ENCODE measurements at places on chromosomes 5 and 9. TPM values are rescaled to one million over a fixed set of nuclear protein-coding genes. Genes with fewer than 3 reads are reported as not detected.

DNA sequence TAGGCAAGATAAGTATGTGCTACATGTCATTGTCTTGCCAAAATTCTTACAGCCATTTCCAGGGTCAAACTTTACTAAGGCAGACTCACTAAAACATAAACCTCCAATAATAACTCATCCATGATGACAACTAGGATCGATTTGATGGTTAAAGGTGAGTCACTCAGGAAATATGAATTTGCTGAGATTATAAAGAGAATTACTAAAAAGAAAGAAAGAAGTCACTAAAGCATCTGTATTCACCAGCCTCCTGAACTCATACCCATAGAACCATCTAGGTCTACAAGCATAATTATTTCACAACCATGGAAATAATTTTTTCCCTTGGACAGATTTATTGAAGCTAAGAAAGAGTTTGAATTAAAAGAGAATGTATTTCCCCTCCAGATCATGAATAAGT lies 258.6 kb downstream of the TLE1 start:
- DNase-seq, result no peak

GRCh38 chr9:127905004-127905728 lies 5.8 kb upstream of the ST6GALNAC6 start:
- no peak for DNase-seq

DNA sequence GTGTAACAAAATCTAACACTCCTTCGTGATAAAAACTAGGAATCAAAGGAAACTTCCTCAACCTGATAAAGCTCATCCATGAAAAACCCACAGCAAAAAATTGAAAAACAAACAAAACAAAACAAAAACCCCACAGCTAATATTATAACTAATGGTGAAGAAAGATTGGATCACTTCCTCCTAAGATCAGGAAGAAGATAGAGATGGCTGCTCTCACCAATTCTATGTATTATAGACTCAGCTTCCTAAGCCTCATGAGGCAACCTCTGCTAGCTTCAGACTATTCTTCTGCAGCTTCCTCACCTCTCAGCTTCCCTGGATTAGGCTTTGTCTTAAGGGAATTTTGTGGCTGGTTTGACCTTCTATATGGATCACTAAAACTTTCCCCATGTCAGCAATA lies 40.1 kb downstream of the PHAX start:
- DNase-seq, result no peak

DNA sequence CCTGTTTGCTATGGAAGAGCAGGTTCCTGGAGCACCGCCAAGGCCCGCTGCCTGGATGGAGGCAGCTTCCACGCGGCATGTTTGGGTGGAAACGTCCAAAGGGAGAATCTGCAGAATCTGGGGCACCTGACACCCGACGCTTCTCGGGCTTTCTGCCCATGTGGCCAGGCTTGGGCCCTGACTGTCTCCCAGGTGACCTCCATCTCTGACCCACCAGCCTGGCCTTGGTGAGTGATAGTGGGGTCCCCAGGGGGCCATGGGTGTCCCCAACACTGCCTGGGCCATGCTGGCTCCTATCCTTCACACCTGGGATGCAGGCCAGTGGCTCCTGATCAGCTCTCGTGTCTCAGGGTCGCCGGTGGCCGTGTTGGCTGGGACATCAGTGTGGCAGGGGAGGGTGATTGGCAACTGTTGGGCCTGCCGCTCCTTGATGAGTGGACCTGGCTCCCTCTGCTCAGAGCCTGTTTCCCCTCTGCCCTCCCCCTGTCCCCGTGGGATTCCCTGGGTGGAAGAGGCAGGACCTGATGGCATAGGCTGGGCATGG lies 34.0 kb downstream of the GLT6D1 start:
- no peak for DNase-seq

- no peak for DNase-seq
These were observed 33.5 kb downstream of the PRKACG start for GRCh38 chr9:68980341-68980914.

- DNase-seq, result no peak
These were observed 173.1 kb upstream of the PAPPA start for GRCh38 chr9:115980502-115980901.

GRCh38 chr9:85522459-85523092 lies 219.2 kb downstream of the AGTPBP1 start:
- DNase-seq, result peak; percentile 72

- no peak for DNase-seq
These were observed 186.9 kb upstream of the TRIM32 start for GRCh38 chr9:116499986-116500871.

GRCh38 chr5:135859641-135860040 lies 25.2 kb downstream of the SLC25A48 start:
- no peak for DNase-seq

DNA sequence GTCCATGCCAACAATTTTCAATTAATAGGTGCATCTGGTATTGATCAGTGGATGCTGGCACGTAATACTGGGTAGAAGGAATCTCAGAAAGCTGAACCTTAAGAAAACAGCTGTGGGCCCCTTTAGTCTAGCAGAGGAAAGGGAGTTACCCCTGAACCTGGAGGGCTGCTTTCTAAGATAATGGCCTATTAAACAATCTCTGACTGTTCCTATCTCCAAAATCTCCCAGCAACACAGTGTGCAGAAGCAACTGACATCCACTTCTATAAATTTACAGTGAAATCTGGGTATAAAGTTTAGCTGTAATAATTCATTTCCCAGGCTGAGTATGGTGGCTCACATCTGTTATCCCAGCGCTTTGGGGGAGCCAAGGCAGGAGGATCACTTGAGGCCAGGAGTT lies 198.8 kb downstream of the MAPKAP1 start:
- no peak for DNase-seq

DNA sequence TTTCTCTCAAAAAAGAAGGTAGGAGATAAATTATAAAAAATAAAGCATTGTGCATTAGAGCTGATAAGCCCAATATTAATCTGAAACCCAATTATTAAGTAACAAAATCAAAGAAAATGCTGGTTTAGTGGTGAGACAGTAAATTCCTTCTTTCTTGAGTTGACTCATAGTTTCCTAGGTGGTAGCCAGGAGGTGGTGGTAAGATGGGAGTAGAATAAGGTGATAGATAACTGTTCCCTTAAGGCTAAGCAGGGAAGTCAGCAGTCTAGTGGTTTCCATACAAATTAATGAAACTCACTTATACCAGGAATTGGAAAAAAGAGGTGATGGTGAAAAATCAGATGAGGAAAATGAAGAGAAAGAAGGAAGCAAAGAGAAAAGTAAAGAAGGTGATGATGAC lies 23.2 kb downstream of the LYSMD3 start:
- no peak for DNase-seq

GRCh38 chr9:1748407-1748806 lies 266.7 kb upstream of the SMARCA2 start:
- DNase-seq, result peak; percentile 53

- DNase-seq, result no peak
These were observed 128.9 kb upstream of the PTPN3 start for GRCh38 chr9:109627042-109627441.

The TAS2R1 gene
- polyA plus RNA-seq, result 0.32 TPM

The CCDC171 gene
- polyA plus RNA-seq, result 1.8 TPM

The TMC1 gene
- 2.3 TPM for polyA plus RNA-seq

The SPAAR gene
- 1.5 TPM for polyA plus RNA-seq

The GLDC gene
- polyA plus RNA-seq, result 0.92 TPM

The CAPSL gene
- not detected for polyA plus RNA-seq
